ENCODE measurements at places on chromosomes 2 and 18.

DNA sequence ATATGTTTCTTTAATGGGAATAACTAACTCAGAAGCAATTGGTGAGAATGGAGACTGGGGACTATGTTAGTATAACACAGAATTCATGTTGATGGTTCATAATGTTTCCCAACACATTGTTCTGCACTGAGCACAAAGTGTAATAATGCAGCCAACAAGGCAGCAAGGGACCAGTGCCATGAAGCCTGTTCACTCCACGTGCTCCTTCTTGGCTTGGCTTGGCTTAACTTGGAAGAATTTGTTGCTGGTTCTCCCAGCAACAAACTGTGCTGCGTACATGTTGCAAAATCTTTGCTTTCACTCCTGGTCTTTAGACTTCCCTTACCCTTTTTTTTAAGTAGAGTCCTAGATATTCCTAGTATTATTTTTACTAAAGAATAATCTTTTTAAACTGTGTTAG is 129.7 kb downstream of the MAP3K20 start:
- DNase-seq: no peak

DNA sequence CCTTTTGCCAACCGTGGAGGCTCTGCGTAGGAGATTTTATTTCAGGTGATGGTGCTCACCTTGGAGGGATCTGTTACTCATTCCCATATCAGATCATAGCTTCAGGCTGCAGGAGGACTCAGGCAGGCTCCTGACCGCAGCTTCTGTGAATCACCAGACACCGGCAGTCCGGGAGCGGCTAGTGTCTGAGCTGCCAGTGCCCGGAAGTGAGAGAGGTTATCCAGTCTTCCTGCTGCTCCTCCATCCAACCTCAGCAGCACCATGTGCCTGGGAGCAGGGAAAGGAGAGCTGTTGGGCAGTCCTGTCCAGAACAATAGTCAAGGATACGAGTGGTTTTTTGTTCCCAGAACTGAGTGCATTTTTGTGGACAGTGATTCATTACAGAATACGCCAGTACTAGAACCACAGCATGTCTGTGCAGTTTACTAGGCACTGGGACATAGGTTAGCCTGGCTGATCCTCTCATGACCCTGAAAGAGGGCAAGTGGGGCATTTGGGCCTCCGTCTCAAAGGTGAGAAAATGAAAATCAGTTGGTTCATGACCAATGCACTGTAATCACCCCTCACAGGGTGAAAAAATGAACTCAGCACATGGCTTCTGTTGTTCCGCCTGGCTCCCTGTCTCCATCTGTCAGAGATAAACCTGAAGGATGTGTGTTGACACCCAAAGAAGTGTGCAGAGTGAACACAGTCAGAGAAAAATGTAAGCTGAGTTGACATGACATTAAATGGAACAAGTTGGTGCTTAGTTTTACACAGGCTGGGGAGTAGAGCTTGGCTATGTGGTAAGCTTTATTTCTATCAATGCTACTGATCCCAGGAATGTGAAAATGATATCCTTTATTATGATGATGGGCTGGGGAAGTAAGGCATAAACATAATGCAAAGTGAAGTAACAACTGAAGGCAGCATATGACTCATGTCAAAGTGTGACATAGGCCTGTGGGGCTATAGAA is 12.2 kb downstream of the FHOD3 start:
- DNase-seq: no peak

DNA sequence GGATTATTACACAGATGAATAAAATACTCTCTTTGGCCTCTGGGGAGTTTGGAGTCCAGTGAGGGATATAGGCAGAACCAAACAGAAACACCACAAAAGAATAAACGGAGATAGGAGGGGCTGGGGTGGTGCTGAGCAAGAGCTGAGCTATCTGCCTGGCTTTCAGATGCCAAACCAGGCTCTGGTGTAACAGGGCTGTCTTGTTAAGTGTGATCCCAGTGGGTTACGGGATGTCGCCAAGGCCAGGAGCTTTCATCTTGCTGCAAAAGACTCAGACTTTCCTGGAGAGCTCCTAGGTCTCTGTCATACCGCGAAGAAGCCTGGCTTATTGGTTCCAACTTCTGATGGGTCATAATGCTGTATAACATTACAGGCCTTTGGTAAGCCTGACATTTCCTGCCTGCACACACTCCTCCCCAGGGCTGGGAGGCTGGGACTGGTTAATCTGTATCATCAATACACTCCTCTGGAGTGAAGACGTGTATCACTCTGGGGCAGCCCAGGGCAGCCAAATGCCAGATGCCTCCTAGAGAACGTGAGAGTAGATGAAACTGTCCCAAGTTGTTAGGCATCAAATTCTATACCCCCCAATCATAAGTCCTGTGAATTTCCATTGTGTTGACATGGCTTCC is 60.5 kb downstream of the STPG4 start:
- no peak for DNase-seq

DNA sequence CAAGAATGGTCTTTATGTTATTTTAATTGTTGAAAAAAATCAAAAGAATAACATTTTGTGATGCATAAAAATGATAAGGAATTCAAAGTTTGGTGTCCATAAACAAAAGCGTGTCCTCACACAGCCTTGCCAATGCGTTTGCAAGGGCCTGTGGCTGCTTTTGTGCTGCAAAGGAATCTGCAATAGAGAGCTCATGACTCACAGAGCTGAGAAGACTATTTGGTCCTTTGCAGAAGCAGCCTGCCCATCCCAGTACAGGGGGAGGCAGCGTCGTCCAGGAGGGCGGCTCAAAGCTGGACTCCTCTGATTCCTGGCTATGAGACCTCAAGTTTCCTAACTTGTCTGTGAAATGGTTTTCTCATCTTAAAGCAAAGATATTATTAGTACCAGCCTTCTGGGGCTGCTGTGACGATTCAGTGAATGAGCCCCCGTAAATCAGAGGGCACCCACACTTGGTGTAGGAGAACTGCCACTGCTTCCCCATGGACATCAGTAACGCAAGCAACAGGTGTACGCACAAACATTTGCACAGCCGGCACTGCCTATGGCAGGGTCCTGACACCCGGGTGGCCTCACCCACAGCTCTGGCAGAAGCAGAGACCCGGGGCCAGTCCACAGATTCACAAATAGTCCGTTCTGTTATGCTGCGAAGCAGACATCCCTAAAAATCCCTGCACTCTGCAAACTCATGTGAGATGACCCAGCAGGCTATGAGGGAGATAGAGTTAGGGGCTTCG is 70.6 kb upstream of the ASAP2 start:
- DNase-seq: no peak

GRCh38 chr2:10811517-10811916 is 1.1 kb downstream of the PDIA6 start:
- no peak for DNase-seq

DNA sequence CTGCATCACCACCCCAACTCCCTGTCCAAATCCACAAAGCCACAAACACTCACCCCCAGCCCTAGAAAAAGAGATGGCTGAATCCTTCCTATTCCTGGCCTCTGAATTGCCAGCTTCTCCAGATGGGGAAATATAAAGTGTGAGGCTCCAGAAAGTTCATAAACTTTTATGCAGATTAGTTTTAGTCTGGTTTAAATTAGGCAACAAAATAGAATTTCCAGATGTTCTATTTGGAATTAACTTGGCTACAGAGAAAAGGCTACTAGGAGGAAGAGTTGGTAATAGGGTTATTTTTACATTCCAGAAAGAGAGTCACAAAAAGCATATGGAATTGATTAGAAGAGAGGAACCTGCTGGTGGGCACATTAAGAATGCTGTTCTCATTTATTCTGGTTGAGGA is 56.0 kb downstream of the EN1 start:
- no peak for DNase-seq

GRCh38 chr2:241357531-241357930 is 1.4 kb downstream of the FARP2 start:
- DNase-seq: no peak

GRCh38 chr2:10150436-10150835 is 27.9 kb downstream of the RRM2 start:
- DNase-seq: no peak

GRCh38 chr2:241817126-241817820 is 8.3 kb downstream of the NEU4 start:
- DNase-seq: no peak

GRCh38 chr2:60149176-60149575 is 404.3 kb downstream of the BCL11A start:
- no peak for DNase-seq
